Tibial artery (tissue), 4 donors: ENCODE measurements at places on chromosomes 12 and 14.

- no peak for DNase-seq
These were observed 527.2 kb downstream of the NRXN3 start for GRCh38 chr14:78697341-78697740.

GRCh38 chr14:35470755-35471154, 63.2 kb upstream of the INSM2 start:
- no peak for DNase-seq

GRCh38 chr12:56230432-56231183, 757 bp downstream of the SLC39A5 start:
- DNase-seq = no peak

DNA sequence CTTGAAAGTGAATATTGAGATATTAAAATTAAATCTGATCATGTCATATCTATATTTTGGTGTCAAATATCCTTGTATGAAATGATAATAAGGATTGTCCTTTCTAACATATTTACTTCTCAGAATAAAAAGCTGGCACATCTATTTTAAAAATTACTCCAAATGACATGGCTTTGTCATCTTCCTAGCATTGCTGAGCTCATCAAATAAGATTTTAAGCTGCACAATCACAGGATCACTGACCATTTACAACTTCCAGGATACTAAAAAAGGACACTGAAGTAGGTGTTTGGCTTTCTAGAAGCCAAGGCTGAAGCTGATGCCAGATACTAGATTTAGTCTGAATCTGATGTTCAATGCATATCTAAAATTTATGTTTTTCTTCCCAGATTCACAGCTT, 351.1 kb downstream of the BMP4 start:
- DNase-seq = no peak

DNA sequence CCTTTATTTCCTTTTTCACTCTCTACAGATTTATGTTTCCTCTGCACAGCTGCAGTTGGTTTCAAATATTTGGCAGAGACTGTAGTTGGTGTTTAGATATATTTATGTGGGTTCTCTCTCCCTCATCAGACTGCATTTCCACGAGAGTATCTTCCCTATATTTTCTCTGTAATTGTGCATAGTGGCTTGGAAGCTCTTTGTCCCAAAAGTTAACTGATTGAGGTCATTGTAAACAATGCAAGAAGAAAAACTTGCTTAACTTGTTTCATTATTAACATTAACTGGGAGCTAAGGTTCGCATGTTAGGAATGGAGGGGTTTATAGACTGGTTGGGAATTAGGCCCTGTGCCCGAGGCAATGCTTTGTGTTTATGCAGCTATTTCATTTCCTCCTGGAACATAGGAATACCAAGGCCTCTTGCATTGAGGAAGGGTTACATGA, 216.9 kb upstream of the HMGA2 start:
- no peak for DNase-seq

GRCh38 chr14:31592631-31593030, 31.4 kb downstream of the NUBPL start:
- DNase-seq = no peak

GRCh38 chr12:6171409-6172015, 28.7 kb upstream of the CD9 start:
- DNase-seq = peak; percentile 72

GRCh38 chr14:63759456-63759855, 31.6 kb upstream of the SGPP1 start:
- DNase-seq = no peak

DNA sequence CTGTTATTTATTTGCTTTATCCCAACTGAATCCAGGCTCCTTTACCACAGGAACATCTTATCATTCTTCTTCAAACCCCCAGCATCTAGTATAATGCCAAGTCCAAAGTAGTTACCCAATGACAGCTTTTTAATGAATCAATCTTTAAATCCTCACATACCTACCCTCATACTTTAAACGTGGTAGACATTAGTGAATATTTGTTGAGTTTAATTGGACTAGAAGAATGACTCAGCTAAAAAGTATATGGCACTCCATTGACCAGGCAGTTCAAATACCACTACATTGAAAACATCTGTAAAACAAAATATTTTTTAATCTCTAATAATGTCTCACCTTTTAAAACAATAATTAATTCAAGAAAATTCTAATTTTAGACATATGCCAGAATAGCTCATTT, 98.1 kb downstream of the ZFC3H1 start:
- DNase-seq = no peak

GRCh38 chr12:109521831-109522230, 44.4 kb downstream of the UBE3B start:
- no peak for DNase-seq

GRCh38 chr12:110436231-110436630, 13.9 kb downstream of the ARPC3 start:
- DNase-seq = no peak

GRCh38 chr14:24677956-24678355, 44.0 kb upstream of the GZMB start:
- DNase-seq = no peak

DNA sequence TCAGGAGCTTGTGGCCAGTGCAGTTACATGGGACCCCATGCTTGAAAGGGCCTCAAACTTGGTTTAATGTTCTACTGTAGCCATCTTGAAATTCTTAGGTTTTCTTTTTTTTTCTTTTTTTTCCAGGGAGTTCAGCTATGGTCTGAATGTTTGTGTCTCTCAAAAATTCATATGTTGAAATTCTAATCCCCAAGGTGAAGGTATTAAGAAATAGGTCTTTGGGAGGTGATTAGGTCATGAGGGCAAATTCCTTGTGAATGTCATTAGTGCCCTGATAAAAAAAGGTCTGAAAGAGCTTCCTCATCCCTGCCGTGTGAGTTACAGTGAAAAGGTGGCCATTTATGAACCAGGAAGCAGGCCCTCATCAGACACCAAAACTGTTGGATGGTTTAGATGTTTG, 324.1 kb downstream of the C12orf75 start:
- DNase-seq = no peak

- no peak for DNase-seq
These were observed 4.3 kb downstream of the INF2 start for GRCh38 chr14:104693482-104694431.

- no peak for DNase-seq
These were observed 104.0 kb upstream of the CCND2 start for GRCh38 chr12:4169531-4169930.

DNA sequence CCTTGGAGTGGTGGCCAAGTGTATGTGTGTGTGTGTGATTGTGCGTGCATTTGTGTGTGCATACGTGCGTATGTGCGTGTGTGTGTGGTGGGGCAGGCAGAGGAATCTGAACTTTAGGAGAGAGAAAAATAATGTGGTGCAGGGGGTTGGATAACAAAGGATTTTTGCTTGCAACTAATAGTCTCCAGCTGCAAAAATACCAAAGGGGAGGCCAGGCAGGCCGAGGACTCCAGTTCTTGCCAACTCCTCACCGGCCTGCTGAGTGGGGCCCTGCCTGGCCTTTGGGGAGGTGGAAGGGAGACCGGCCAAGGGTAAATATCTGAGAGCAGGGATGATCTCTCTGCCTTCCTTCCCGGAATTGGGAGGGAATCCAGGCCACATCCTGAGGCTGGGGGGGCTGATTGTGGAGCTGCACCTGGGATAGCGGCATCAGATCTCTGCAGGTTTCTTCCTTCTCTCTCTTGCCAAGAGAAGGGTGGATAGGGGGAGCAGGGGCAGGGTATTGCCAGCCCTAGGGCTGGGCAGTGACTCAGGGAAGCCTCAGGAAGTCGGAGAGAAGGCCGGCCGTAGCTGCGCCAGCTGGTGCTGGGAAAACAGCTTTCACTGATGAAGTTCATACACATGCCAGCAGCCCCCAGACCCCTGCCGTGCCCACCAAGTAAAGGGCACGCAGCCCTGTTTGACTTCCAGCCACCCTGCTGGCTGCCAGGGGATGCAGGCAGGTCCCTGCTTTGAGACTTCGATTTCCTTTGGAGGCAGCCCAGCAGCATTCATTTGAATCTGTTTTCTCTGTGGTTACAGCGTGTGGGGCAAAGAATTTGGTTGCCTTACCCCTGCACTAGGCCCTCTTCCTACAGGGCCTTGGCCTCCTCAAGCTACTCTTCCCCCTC, 4.6 kb upstream of the LRP1-AS start:
- DNase-seq = peak; percentile 84

GRCh38 chr14:37232907-37233481, 35.3 kb downstream of the MIPOL1 start:
- DNase-seq = no peak

DNA sequence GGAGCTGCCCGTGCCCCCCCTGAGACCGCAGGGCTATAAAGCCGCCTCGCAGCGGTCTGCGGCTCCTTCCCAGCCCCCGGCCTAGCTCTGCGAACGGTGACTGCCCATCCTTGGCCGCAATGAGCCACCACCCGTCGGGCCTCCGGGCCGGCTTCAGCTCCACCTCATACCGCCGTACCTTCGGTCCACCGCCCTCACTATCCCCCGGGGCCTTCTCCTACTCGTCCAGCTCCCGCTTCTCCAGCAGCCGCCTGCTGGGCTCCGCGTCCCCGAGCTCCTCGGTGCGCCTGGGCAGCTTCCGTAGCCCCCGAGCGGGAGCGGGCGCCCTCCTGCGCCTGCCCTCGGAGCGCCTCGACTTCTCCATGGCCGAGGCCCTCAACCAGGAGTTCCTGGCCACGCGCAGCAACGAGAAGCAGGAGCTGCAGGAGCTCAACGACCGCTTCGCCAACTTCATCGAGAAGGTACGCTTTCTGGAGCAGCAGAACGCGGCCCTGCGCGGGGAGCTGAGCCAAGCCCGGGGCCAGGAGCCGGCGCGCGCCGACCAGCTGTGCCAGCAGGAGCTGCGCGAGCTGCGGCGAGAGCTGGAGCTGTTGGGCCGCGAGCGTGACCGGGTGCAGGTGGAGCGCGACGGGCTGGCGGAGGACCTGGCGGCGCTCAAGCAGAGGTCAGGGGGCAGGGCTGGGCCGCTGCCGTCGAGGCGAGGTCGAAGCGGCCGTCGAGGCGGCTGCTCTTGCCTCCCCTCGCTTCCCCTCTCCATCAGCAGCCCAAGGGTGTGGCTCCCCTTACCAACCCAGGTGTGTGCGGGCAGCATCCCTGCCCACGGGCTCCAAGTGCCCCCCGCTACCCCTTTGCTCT, at the start of gene PRPH:
Gene PRPH (plus strand): TSS at position 66 of the 855 bp plus-strand sequence. CDS start 54 bp downstream, at position 120.
- peak; percentile 59 for DNase-seq

DNA sequence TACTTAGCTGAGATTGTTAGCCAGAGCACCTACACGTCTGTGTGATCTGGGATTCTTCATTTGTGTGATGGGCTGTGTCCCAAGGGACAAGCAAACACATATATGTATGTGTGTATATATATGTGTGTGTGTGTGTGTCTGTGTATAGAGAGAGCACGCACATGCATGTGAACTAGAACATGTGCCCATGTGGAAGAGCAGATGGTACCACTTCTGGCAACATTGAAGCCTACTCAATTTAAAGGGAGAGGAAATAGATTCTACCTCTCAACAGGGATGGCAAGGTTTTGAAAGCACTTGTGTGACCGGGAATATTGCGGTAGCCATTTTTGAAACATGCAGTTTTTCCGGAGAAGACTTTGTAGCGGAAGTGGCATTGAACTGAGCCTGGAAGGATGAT, 1.4 kb downstream of the TOMM20L start:
- no peak for DNase-seq

DNA sequence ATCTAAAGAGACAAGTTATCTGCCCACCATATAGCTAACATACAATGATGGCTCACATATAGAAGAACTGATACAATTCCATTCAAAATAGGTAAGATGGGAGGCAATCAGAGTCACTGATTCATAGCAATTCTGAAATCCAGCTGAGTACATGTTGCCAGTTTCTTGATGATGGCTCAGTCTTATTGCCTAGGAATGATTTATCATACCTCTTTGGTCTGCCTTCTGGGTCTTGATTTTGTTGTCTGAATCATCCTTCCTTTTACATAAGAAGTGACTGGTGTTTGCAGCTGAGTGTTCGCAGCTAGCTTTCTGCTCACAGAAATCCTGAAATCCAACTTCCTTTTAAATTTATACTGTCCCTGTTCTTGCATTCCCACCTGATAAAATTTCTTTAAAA, 463.2 kb upstream of the MGAT4C start:
- no peak for DNase-seq

DNA sequence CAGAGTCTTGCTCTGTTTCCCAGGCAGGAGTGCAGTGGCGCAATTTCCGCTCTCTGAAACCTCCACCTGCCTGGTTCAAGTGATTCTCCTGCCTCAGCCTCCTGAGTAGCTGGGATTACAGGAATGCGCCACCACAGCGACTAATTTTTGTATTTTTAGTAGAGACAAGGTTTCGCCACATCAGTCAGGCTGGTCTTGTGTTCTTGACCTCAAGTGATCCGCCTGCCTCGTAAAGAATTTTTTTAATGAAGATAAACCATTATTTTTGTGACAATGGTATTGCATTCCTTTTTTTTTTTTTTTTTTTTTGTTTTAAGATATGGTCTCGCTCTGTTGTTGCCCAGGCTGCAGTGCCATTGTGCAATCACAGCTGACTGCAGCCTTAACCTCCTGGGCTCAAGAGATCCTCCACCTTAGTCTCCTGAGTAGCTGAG, 25.8 kb downstream of the ACVR1B start:
- no peak for DNase-seq

- no peak for DNase-seq
These were observed 9.7 kb downstream of the MLH3 start for GRCh38 chr14:75041613-75042012.

- DNase-seq = no peak
These were observed 144.0 kb downstream of the SEC23A start for GRCh38 chr14:38959021-38959420.

- DNase-seq = no peak
These were observed 192.0 kb upstream of the HMGA2 start for GRCh38 chr12:65632131-65632855.

- peak; percentile 58 for DNase-seq
These were observed 185.8 kb upstream of the NUDT4 start for GRCh38 chr12:93191956-93192355.

GRCh38 chr12:119578112-119578511, 15.5 kb upstream of the TMEM233 start:
- DNase-seq = no peak

DNA sequence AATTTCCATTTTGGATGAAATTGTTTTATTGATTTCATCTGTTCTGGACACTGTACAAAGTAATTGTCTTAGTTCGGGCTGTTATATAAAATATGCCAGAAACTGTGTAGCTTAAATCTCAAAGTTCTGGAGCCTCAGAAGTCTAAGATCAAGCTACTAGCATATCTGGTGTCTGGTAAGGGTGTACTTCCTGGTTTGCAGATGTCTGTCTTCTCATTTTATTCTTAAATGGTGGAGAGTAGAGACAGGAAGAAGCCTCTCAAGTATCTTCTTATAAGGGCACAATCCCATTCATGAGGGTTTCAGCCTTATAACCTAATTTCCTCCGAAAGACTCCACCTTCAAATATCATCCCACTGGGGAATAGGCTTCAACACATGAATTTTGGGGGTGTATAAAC, 51.3 kb downstream of the MON2 start:
- DNase-seq = no peak

GRCh38 chr12:107145397-107145796, 52.0 kb upstream of the CRY1 start:
- DNase-seq = no peak

DNA sequence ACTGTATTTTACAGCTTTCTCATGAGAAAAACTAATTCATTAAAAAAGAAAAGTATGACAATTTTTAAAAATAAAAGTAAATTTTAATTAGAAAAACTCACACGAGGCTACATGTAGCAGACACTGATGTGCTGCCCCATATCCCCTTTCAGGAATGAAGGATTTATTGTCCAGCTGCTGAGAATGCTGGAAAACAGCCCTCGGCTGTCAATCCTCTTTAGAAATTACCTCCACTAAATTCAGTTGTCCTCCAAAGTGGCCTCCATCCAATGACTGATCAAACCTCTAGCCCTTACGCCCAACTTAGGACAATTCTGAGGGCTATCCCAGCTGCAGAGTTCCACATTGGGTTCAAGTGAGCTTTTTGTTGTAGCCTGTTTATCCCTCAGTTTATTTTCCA, 29.8 kb upstream of the AP4S1 start:
- no peak for DNase-seq
